A549 treated with Hydrocortisone at 1 μM for 4 hours (cell line): ENCODE measurements at places on chromosomes 11 and 22. TPM values are rescaled to one million over a fixed set of nuclear protein-coding genes. Genes with fewer than 3 reads are reported as not detected.

RAG2 gene
- not detected in 5 replicates for total RNA-seq

TRAPPC4 gene
- 56.3 to 65.9 TPM (median 58.0 TPM) in 5 replicates for total RNA-seq

APOL4 gene
- 0.03 TPM in 1 of 5 replicates, not detected in the others for total RNA-seq

ANO5 gene
- total RNA-seq = 1.1 to 2.2 TPM (median 1.5 TPM) in 5 replicates

SCGB1D2 gene
- 0.28 TPM in 1 of 5 replicates, not detected in the others for total RNA-seq
